Calu3 (cell line): ENCODE measurements at places on chromosomes 1 and 21. TPM values are rescaled to one million over a fixed set of nuclear protein-coding genes. Genes with fewer than 3 reads are reported as not detected.

Gene LRRC71
- not detected in 2 replicates for total RNA-seq

Gene KIAA1614
- 0.19 and 0.27 TPM in 2 replicates for total RNA-seq

Gene GSTM1
- 15.4 TPM in 2 replicates for total RNA-seq

Gene TRIM67
- total RNA-seq = 0.09 and 0.15 TPM in 2 replicates

Gene NTPCR
- 38.2 and 39.2 TPM in 2 replicates for total RNA-seq
